ENCODE measurements at places on chromosomes 1 and 21.

- no peak for DNase-seq
These were observed 13.0 kb downstream of the TFF3 start for GRCh38 chr21:42302076-42302650.

- no peak for DNase-seq
These were observed 102.4 kb downstream of the SLC45A1 start for GRCh38 chr1:8420318-8420717.

DNA sequence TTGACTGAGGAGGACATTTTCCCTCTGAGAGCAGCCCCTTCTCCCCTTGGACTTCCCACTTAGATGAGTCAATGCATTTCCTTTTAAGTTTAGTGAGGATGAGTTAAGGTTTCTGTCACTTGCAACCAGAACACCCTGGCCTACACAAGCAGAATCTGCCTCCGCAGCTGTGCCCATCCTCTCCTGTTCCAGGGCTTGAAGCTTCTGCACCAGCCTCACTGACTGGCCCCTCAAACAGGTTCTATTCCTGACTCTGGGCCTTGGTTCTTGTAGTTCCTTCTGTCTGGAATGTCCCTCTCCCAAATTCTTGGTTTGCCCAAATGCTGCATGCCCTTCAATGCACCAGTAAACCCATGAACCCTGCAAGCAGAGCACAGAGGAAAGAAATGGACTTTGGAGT lies 394.4 kb downstream of the PTPRU start:
- DNase-seq: no peak

- DNase-seq: no peak
These were observed 25.9 kb upstream of the TARDBP start for GRCh38 chr1:10986525-10986890.

GRCh38 chr1:14189381-14189780 lies 409.1 kb upstream of the KAZN start:
- no peak for DNase-seq

DNA sequence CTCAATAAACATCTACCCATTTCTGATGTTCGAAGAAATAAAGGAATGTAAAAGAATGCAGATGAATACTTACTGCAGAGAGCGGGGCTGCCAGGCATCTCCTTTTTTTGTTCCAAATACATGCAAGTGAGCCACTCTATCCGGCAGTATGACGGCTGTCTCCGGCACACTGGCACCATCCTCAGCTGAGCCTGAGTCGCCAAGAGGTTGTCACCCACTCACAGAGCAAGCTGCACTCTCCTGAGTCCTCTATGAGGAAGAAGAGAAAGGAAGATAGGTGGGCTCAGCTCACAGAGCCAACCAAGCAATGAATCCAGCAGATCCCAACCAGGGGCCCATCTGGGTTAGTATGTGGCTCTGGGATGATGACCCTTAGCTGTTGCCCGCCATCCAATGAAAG lies 65.3 kb downstream of the CD46 start:
- DNase-seq: no peak

DNA sequence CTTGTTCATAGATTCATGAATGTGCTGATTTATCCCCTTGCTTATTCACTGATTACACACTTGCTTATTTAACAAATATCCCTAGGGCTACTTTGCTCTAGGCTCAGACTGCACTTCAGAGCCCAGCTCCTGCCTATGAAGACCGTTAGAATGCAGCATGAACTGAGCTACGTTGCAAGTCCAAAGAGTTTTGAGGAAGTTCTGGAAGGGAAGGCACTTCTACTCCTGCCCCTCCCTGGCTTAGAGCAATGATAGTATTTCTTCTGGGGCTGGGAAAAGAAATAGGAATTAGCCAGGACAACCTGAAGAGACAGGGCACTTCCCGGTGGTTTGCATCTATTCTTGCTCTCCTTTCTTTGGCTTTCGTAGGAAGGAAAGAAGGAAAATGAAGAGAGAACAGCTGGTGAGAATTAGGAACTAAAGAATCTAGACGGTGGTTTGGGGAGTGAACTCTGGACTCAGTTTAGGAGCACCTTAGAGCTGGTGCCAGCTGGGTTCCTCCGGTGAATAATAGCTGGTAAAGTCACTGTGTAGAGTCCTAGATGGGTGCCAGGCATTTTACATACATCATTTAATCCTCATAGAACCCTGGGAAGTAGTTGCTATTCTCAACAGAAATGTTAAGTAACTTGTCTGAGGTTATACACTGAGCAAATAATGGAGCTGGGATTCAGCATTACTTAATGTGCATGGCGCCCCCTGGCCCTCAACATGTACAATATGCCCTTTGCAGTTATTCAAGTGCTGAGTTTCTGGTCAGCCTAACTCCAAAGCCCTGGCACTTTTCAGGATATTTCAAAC lies 65.9 kb downstream of the NDUFS5 start:
- DNase-seq: peak; percentile 21

DNA sequence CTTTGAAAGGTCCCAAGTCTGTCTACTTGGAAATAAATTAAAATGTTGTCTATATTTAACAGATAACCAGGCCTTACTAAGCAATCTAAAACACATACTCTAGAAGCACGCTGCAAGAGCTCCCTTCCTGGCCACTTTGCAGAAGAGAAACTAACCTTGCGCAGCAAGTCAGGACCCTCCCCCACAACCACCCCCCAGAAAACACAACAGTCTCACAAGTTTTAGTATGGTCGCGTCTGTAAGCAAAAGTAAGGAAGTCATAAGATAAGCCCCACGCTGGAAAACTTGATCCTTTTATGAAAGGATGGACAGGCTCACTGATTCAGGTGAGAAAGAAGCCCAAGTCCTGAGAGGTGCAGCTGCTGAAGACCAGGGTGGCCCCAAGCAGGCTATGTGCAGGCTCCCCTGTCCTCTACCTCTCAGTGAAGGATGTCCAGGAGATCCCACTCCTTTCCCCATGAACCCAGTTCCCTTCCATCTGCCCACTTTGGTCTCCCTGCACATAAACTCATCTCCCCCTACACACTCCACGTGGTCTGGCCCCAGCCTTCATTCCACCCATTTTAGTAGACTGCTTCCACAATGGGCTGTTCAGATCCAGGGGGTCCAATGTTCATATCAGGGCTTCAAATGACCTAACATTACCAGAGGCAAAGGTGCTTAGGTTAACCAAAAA lies 23.8 kb downstream of the HIVEP3 start:
- DNase-seq: no peak

DNA sequence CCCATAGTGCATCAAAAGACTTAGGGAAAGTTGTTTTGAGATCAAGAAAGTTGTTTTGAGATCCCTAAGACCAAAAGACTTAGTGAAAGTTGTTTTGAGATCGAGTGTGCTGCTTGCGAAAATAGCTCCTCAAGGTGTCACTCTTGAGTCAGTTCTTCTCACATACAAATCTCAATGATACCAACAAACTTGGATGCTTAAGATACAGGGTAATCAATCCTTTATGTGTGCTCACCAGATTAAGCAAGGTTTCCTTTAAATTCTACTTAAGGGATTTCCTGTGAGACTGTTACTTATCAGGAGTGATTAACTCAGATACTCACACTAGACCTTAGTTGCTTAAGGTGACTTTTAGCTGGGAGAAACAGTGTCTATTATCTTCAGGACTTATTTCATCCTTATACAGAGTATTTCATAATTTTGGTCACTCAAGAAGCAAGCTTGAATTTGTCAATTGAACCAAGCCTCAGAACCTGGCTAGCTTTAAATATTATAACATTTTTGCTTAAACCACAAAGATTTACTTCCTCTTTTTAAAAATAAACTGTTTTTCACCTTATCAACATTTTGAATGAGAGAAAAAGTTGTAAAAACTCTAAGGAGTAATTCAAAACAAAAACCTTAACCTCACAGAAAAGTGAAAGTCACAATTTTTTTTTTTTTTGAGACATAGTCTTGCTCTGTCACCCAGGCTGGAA lies 8.0 kb upstream of the RLF start:
- peak; percentile 17 for DNase-seq

- no peak for DNase-seq
These were observed 2.8 kb upstream of the ZNF644 start for GRCh38 chr1:91024481-91025119.

DNA sequence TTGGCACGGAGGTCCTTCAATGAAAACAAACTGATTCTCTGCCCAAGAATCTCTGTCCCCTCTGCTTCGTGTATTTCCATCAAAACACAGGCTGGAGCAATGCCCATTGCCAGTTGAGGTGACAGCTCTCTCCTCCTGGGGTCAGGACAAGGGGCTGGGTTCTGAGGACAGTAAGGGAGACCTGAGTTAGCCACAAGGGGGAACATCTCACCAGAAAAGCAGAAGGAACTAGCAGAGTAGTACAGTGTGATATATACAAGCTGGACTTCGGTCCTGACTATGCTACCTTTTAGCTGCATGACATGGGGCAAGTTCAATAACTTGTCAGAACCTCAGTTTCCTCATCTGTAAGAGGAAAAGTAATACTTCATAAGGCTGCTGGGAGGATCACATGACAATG lies 50.3 kb downstream of the SYT2 start:
- no peak for DNase-seq

DNA sequence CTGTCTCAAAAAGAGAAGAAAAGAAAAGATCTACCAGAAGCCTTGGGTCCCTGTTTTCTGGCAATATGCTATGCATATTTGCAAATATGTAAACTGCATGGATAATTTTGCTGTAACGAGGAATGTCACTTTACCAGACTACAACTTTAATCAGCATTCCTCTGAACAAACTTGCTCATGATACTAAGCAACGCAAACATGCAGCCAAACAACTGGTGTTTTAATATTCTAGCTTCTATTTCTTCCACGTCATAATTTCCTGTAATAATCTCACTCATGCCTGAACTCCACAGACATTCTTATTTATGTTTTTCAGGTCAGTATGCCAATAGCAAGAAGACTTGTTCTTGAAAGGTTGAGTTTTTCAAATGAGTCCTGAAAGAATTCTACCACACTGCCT lies 114.1 kb downstream of the SIM2 start:
- DNase-seq: no peak

DNA sequence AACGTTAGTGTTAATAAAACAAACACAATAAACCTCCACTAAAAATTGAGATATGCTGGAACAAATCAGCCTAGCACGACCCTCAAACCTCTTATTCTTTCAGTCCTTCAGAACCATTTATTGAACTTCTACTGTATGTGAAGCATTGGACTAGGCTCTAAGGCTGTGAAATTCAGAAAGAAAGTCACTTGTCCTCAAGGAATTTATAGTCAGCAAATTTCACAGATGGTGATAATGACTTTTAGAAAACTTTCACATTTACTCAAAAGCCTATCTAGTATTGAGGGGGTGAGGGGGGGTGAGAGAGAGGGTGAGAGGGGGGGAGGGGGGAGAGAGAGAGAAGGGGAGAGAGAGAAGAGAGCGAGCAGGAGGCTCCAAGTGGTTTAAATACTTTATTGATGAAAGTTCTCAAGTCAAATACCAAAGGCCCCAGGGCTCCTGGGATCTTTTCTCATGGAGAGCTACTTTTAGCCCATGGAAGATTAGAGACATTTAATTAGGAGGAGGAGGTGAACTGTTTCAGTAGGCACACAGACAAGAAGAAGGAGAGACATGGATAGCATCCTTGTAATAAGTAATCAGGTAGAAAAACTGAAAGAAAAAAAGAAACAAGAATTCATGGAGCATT lies 66.3 kb upstream of the SSX2IP start:
- no peak for DNase-seq

DNA sequence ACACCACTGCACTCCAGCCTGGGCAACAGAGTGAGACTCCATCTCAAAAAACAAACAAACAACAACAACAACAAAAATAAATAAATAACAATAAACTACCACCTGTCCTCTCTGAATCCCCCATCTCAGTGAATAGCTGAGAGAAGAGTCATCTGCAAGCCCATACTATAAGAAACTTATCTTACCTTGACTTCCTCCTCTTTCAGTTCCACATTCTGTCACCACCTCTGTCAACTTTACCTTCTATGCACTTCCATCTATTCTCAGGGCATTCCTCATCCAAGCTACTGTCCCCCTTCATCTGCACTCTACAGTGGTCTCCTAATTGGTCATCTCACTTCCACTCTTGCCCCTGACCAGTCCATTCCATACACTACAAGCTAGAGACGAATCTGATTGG lies 58.1 kb downstream of the KIAA0040 start:
- no peak for DNase-seq

GRCh38 chr1:47527653-47528272 lies 89.9 kb downstream of the FOXD2 start:
- DNase-seq: no peak

DNA sequence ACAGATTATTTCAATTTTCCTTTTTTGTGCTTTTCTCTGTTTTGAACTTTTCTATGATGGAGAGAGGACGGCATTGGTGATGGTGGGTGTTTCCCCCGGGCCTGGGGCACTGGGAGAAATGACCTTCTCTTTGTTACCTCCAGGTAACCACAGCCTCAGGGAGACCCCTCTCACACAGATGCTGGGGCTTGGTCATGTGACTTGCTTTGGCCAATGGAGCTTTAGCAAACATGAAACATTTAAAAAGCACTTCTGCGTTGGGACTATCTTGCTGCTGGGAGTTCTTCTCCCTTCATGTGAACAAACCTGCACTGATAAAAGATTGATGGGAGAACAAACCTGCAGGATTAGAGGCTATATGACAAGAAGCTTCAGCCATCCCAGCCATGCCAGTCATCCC lies 122.9 kb downstream of the NGF start:
- DNase-seq: no peak

DNA sequence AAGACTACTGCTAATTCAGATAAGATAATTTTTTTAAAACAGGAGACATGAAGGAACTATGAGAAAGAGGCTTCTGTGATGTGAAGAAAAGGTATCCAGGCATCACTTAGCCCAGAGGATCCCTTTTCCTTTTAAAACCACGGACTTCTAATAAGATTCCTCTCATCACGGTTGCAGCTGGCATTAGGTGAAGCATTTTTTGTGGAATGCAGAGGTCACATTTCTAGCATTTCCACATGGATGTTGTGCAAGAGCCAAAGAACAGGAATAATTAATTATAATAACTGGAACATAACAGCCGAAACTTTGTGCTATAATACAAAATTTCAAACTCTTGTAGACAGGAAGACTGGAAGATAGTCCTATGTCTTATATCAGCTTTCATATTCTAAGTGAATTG lies 27.6 kb downstream of the CYP2J2 start:
- DNase-seq: no peak

DNA sequence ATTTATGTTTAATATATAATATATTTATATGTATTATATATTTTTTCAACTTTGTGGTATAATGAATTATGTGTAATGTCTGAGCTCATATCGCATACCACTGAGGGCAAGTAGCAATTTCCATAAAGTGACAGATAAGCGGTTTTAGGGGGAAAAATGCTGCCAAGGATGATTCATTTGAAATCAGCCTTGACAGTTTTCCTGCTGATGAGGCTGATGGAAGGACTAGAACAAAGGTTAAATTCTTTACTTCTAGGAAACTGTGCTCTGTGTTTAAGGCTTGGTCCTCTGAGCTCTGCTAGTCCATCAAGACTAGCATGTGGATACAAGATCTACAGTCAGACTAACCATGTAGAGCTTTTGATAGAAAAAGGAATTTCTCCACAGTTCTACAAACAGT lies 19.3 kb upstream of the DDAH1 start:
- no peak for DNase-seq

GRCh38 chr1:17820198-17820597 lies 65.1 kb downstream of the ACTL8 start:
- no peak for DNase-seq
